ENCODE measurements at places on chromosomes 1 and 21.
A peak's percentile ranks its signal among the peaks of the same experiment; 100 is the strongest.

GRCh38 chr1:159798893-159799292, 3.3 kb upstream of the FCRL6 start:
- peak; percentile 12 for DNase-seq

DNA sequence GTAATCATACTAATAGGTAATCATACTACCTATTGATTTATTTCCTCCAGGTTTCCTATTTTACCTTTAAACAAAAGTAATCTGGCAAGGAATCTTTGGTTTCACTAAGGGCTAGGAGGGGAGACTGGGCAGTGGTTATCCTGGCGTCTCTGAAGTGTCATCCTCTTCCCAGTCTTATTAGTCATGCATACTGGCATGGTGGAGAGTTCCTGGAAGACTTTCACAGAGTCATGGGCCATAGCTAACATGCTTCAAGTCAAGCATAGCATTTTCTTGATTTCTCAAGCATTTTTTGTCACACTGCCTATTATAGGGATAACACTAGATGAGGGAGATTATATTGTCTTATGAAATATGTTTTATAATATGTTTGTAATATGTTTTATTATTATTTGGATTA, 64.0 kb upstream of the ASB17 start:
- no peak for DNase-seq

- DNase-seq, result peak; percentile 9
These were observed 9.1 kb upstream of the RAB7B start for GRCh38 chr1:206012086-206012859.

DNA sequence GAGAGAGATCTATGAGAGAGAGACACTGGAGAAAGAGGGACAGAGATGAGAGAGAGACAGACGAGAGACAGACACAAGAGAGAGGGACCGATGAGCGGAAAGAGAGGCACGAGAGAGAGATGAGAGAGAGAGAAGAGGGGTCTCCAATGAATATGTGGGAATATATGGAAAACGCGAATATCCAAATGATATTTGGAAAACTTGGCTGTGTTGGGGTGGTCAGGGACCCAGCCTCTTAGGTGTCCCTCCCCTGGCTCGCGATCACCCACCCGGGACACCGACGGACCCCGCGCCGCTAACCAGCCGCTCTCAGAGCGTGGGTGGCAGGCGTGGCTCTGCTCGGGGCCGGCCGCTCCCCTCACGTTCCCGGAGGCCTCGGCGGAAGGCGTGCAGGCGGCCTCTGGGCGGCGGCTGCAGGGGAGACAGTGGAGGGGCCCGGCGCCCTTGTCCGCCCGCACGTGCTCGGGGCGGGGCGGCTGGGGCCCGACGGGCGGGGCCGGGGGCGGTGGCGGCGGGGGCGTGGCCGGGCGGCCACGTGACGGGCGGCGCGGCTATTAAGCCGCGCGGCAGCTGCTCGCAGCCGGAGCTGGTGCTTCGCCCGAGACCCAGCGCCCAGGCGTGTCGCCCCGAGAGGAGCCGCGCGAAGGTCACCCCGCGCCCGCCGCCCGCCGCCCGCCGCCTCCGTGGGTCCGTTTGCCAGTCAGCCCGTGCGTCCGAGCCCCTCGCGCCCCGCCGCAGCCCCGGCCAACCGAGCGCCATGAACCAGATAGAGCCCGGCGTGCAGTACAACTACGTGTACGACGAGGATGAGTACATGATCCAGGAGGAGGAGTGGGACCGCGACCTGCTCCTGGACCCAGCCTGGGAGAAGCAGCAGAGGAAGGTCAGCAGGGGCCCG, at the start of gene ACTN2:
ACTN2 (plus strand) TSS at position 583 of the 898 bp plus-strand sequence; CDS start at position 758, 175 bp downstream.
- peak; percentile 42 for DNase-seq

Data from stimulated activated CD4-positive, alpha-beta T cell treated with anti-CD3 and anti-CD28 coated beads, Interleukin-1b, Interleukin-23, amount 100 ng/mL, for 48 hours (primary cell).